ENCODE measurements at places on chromosomes 7 and 10.
A peak's percentile ranks its signal among the peaks of the same experiment; 100 is the strongest.

DNA sequence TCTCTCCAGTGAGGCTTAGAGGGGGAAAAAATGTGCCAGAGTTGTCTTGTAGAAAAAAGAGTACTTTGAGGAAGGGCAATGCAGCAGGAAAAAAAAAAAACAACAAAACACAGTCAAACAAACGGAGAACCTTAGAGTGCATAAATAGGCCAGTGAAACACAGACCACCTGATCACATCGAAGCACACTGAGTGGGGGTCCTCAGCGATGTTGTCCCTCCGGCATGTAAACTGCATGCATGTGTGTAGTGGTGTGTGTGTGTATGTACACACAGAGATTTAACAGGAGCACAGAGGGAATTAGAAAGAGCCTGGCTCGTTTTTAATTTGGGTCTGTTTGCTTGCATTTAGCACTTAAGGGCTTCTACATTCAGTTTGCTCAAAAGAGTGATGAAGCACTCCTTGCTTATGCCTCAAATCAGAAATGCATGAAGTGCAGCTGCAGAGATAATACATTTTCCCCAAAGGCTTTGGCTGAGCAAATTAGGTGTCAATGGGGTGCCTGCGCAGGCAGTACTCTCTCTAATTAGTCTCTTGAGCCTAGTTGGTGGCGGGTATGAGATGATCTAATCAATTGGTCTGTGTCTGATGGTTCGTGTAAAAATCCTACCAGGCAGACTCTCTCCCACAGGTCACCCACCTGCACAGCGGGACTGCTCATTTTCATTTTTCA is 62.7 kb upstream of the FZD1 start:
- peak; percentile 27 for DNase-seq

GRCh38 chr7:156759143-156759542 is 118.6 kb downstream of the RNF32 start:
- DNase-seq: no peak

- no peak for DNase-seq
These were observed 1.3 kb downstream of the LDB1 start for GRCh38 chr10:102118867-102119266.

GRCh38 chr10:106941297-106942034 is 223.0 kb downstream of the SORCS1 start:
- DNase-seq: no peak

GRCh38 chr7:89943525-89944050 is 210.7 kb upstream of the STEAP1 start:
- no peak for DNase-seq

- no peak for DNase-seq
These were observed 11.9 kb downstream of the PIK3AP1 start for GRCh38 chr10:96708456-96708855.

GRCh38 chr10:133229265-133230043 is 563 bp upstream of the UTF1 start:
- DNase-seq: no peak

DNA sequence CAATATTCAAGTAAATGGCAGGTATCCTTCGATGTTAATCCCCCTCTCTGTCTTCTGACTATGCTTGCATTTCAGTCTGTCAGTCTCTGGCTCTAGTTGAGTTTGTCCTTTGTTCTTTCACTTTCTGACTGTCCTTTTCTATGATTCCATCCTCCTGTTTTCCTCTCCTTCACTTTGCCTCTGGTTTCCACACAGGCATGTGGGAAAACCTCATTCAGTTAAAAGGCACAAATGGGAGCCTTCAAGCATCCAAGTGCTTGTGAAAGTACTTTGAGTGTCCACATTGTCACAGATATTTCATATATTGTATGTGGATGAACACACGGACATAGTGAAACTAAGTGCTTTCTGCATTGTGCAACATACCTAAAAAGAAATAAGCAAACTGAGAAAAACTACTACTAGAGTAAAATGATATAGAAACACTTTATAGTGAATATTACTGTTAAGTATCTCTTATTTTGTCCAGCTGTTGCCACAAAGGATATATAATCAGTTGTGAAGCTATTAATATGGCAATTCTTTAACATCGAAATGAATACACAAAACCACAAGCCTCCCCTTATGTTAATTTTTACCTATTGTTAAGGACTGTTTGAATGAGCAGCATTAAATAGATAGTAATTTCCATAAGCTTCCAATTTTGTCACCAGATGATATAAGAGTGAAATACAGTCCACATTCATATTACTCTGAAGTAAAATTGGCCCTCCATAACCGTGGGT is 71.7 kb downstream of the NRBF2 start:
- no peak for DNase-seq

DNA sequence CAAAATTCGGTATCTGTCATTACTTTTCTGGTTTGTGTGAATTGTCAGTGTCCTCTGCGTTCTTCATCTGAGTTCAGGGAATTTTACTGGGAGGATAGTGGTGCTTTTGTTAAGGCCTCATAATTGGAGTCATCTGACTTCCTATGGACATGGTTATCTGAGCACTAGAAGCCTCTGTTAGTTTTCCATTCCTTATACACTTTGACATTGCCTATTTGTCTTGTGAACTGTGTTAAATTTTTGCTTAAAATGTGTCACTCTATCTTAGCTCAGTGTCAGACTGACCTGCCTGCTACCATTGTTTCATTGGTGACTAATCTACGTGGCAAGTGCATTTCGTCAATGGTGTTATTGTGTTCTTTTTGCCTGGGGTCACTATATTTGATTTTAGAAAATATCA is 253.3 kb downstream of the SEMA3A start:
- no peak for DNase-seq

- no peak for DNase-seq
These were observed 2.9 kb upstream of the PALD1 start for GRCh38 chr10:70475661-70476060.

GRCh38 chr10:110641256-110641655 is 2.9 kb upstream of the RBM20 start:
- peak; percentile 78 for DNase-seq

- DNase-seq: no peak
These were observed 27.3 kb upstream of the INHBA start for GRCh38 chr7:41730161-41730560.

DNA sequence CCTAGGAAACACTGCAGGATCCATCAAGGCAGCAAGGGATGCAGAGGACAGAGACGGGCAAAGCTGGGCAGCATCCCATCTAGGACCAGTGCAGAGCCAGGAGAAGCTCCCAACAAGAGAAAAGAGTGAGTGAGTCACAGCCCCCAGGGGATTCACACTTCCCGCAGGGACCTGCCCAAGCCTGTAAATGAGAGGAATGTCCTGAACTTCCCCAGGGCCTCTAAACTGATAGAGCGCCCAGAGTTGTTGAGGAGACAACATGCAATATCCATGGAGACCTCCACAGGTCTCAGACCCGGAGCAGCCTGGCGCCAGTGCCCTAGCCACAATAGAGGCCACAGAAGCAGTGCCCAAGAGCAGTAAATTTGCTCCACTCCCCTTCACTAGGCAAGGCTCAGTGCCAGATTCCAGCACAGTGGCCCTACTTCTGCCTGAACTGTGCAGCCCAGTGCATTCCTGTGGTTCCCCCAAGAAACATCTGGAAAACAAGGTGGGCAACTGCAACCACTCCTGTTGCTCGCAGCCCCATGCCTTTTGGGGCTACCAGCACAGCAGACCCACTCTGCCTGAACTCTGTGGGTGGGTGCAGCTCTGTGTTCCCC is 567.5 kb downstream of the POM121L12 start:
- no peak for DNase-seq

DNA sequence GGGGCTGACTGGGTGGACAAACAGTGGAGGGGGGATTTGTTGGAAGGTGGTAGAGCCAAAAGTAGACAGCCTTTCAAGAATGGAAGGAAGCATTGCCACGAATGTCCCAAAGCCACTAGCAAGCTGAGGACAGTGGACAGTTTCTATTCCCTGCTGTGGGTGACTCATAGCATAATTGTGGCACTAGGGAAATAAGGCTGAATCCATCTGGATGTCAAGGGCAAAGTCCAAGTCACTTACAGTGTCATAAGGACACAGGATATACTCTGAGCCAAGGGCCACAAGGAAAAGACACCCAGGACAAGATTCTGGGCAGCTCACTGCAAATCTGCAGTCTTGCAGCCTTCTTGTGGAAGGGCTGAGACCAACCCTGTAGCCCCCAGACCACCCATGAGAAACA is 79.7 kb downstream of the FRMPD2 start:
- DNase-seq: no peak

DNA sequence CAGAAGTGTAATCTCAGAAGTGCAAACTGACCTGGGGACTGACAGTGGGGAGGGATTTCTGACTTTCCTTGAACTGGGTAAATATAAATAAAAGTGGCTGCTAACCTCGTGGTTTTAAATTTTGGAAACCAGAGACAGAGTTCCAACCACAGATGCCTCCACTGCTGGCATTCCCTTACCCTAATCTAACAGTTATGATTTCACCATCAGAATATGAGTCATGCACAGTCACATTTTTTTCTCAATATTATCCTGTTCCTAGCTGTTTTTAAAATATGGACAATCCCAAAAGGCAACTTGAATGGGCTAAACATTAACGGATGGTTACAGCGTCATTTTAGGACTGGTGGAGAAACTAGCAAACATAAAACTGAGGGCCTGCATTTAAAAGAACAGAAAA is 264.3 kb upstream of the INHBA start:
- no peak for DNase-seq

- no peak for DNase-seq
These were observed 1.6 kb upstream of the CRPPA start for GRCh38 chr7:16422917-16423316.

DNA sequence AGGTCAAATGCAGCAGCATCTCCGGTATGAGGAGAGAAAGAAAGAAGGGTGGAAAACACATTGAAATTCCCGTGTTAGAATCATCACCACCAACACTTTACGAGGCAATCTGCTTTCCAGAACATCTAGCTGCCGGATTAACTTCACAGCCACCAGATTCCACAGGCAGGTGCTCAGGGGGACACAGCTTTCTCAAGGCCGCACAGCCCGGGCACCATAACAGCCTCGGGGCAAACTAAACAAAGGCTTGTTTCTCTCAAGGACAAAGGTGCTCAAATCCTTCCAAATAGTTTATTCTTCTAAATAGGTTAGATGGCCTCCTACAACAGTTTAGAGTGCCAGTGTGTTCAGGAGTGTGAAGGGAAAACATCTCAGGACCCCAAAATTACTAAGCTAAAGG is 156.3 kb downstream of the DIP2C start:
- DNase-seq: peak; percentile 20
